ENCODE measurements at places on chromosomes 5 and 9.

GRCh38 chr5:157607371-157608161, 32.0 kb upstream of the ADAM19 start:
- DNase-seq, result peak; percentile 22

- no peak for DNase-seq
Observed at GRCh38 chr9:114771889-114772288, 34.0 kb downstream of the TNFSF15 start.

- DNase-seq, result no peak
Observed at GRCh38 chr5:137994556-137994955, 38.3 kb downstream of the FAM13B start.

DNA sequence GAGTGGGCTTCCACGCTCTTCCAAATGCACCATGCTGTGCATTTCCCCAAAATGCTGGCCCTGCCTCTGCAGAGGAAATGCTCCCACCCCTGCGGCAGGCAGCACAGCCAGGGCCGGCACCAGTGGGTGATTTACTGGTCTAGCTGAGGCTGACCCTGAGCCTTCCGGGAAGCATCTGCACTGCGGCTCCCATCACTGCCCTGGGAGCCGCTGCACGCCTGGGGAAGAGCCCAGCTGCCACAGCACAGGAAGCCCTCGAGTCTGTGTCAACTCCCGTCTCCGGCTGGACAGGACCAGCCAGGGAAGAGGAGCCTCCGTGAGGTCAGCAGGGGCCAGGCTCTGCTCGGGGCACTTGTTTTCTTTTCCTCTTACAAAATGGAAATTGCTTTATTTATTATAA, 25.1 kb upstream of the EEIG1 start:
- DNase-seq, result no peak

GRCh38 chr5:104178829-104179456, 616.4 kb upstream of the NUDT12 start:
- no peak for DNase-seq

GRCh38 chr5:142296914-142297417, 27.9 kb downstream of the SPRY4 start:
- DNase-seq, result no peak

DNA sequence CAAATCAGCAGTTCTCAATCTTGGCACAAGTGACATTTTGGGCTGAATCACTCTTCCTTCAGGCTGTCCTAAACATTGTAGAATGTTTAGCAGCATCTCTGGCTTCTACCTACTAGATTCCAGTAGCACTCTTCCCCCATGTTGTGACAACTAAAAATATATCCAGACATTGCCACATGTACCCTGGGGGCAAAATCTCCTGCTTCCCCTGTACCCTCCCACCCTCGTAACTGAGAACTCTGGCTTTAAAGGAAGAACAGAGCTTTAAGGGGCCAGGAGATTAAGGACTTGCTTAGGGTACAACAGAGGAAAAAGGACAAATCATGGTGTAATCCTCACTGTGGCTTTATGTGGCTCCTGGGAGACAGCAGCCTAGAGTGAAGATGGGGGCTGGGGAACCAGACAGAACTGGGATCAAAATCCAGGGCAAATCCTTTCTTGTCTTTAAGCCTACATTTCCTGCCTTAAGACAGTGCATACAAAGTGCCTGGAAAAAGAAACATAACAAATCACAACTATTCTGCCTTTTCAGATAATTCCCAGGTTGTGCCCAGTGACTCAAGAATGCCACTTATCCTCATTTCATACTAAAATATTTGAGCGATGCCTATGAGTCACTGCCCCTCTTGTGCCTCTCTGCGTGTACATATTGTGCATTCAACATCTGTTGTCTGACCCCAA, 109.3 kb downstream of the DAPK1 start:
- DNase-seq, result no peak

GRCh38 chr5:146039420-146039819, 66.0 kb downstream of the PLAC8L1 start:
- no peak for DNase-seq

- DNase-seq, result no peak
Observed at GRCh38 chr5:111691914-111692313, 65.1 kb downstream of the NREP start.

DNA sequence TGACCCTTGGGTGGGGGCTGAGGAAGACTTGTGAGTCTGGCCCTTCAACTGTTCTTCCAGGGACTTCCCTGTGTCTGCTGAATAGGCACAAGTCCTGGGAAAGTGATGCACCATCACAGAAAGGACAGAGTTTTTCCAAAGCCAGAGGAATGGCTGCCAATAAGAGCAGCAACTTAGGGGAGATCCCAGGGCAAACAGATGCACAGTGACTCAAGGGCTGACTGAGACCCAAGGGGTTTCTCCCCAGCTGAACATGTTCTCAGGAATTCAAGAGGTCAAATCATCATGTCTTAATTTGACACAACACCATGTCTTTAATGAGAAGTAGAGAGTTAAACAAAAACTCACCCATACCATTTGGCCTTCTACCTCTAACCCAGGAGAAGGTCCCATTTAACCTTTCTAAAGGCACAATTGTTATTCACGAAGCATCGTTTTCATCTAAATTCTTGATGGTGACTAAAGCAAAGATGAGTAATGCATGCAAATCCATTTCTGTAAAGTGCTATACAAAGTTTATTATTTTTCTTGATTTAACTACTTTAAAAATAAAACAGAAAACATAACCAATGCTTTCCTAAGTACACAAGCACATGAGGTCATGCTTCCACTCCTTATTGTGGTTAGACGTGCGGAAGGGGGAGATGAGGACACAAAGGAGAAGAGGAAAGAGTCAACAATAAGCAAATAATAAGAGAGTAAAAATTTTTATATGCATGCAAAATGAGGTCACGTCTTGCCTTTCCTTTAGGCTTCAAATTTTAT, 324.1 kb downstream of the PLK2 start:
- DNase-seq, result no peak

- DNase-seq, result no peak
Observed at GRCh38 chr5:168818558-168818957, 239.4 kb upstream of the PANK3 start.

DNA sequence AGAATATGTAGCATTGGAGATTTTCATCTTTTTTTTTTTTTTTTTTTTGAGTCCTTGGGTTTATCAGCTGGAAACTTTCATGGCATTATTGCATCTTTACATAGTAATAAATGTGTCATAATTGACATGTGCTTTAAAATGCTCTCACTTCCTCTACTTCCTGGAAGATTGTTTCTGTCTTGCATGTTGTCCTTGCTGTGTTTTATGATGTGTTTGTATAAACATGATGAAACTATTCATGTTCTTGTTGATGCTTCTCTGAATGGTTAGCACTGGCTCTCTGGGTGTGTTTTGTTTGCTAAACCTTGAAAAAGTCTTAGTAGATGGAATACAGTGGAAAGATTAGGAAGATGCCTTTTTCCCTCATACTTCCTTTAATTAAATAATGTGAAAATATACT, 87.9 kb downstream of the IQGAP2 start:
- no peak for DNase-seq

- DNase-seq, result no peak
Observed at GRCh38 chr9:94896512-94896911, 170.0 kb downstream of the AOPEP start.

DNA sequence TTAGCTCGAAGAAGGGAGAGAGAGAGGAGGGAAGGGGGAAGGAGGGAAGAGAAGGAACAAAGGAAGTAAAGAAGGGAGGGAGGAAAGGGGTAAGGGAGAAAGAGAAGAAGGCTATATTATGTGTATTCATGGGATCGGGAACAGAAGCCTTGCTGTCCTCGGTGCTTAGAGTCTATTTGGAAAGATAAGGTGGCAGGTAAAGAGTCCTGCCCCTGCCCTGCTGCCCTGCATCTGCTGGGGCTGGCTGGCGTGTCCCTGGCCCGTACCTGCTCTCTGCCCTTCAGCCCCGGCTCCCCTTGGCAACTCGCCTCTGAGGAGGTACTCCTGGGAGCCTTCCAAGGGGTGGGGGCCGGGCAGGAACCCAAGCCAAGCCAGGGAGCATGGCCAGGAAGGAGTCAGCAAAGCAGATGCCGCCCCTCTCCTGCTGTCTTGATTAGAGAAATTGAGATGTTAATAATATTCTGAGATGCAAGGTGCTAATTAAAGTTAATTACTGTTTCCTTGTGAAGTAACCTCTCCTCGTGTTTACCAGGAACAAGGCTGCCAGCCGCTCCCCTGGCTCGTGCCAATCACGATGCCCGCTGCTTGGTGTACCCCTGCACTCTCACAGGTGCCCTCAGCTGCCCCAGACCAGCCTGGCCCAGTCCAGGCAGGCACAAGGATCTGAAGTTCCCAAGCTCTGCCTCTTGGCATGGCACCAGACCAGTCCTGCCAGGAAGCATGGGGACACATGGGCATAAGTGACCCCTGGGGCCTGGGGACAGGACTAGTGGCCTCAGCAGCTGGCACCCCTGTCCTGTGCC, 36.6 kb downstream of the PCDH1 start:
- no peak for DNase-seq

Measured in activated naive CD4-positive, alpha-beta T cell treated with anti-CD3 and anti-CD28 coated beads, Interleukin-2, amount 50 U/mL, for 16 hours (primary cell).